Omental fat pad (tissue), 4 donors: ENCODE measurements at places on chromosomes 6 and 20. TPM values are rescaled to one million over a fixed set of nuclear protein-coding genes. Genes with fewer than 3 reads are reported as not detected.

DNA sequence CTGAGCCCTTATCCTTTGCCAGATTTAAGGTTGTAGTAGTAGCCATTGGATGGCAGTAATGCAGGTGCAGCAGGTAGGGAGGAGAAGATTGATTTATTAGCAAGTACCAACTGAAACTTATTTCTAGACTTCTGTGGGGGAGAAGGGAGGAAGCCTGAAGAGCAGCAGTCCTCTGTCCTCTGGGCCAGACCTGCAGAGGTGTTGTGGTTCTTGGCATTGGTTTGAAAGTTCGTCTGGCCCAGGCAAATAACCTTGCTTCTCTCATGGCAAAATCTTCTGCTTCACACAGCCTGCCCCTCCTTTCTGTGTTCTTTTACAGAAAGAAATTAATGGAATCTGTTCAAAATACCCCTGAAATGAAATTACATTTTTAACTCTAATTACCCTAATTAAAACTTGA is 24.5 kb downstream of the RALY start:
- DNase-seq: no peak

- no peak for DNase-seq
Observed at GRCh38 chr6:90249034-90249433, 47.6 kb downstream of the BACH2 start.

- DNase-seq: no peak
Observed at GRCh38 chr6:35948725-35949124, 27.8 kb upstream of the SRPK1 start.

GRCh38 chr6:106252687-106253086 is 72.9 kb downstream of the ATG5 start:
- no peak for DNase-seq

DNA sequence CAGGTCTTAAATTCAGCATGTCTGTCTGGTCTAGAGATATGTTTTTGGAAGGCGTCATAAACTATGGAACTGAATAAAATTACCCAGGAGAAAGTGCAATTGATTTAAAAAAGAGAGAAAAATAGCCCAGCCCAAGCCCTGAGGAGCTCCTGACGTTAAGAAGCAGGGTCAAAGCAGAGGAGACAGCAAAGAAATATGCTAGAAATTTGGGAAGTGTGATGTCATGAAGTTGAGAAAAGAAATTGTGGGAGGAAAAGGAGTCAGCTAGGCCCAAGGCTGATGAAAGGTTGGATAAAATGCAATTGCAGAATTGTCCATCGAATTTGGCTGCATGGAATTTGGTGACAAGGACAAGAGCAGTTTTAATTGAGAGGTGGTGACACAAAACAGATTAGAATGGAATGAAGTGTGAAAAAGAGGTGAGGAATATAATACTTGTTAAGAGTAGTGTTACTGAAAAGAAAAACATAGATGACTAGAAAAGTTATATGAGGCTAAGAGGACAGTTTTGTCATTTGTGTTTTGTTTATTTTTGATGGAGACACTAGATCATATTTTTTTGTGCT is 381.6 kb downstream of the LAMA2 start:
- DNase-seq: no peak

DNA sequence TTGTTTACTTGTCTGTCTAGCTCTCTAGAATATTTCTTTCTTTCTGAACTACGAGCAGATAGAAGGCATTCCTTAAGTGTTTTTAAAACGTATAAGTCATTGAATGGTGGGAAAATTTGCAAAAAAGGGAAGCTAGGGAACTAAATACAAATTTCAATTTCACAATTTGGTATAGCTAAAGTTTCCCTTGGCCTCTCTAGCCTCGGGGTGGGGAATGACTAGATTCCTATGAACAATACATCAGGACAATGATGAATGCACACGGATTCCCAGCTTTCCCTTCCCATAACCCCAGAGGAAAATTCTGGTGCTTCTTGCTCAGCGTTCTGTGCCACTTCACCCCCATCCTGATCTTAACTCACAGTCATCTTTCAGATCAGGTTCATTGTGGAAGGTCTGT is 113.3 kb upstream of the ASF1A start:
- DNase-seq: no peak

The CD24 gene
- total RNA-seq: 12.9 TPM

The ZC2HC1B gene
- total RNA-seq: not detected

- DNase-seq: no peak
Observed at GRCh38 chr6:4021854-4022695, 56.9 kb downstream of the FAM217A start.
